M059J (cell line): ENCODE measurements at places on chromosomes 3 and 15. TPM values are rescaled to one million over a fixed set of nuclear protein-coding genes. Genes with fewer than 3 reads are reported as not detected.

DNA sequence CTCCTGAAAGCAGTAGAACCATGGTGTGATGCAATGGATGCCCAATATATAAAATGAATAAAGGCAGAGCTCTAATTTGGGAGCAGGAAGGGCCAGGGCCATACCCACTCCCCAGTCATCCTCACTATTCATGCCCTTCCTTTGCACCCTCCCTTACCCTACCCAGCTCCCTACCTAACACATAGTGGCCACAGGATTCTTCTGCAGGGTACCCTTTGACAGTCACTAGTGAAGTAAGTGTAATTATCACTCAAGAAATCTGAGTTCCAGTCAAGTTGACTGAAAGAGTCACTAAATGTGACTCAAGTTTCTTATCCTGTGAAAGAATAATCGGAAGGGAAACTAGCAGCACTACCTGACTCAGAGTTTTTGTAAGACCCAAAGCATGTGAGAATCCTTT, 69.2 kb downstream of the RASA2 start:
- peak; percentile 32 for DNase-seq

DNA sequence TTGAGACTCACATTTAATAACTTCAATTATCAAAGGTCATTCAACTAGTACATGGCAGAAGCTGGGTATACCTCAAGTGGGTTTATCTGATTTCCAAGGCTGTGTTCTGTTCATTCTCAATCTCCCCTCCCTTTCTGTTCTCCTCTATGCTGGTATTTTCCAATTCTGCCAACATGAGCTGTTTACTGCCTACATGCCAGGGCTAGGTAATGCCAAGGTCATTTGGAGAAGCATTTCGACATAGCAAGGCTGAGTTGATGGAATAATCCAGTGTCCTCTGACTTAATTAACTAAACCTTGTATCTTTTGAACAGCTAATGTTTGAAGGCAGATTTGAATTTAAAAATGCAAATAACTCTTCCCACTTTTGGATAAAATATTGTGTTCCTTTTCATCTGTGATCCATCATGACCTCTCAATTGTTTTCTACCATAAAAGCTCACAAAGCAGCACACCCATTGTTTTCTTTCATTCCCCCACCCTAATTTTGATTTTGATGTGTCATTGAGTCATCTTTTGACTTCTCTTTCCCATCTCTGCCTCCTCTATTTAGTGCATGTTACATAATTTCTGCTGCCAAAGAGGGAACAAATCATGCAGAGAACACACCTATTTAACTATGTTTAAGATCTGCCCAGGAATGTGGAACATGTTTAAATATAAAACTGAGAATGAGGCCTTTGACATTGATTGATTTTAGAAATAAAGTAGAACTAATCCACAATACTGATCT, 308.8 kb upstream of the NR2E3 start:
- DNase-seq = no peak

DNA sequence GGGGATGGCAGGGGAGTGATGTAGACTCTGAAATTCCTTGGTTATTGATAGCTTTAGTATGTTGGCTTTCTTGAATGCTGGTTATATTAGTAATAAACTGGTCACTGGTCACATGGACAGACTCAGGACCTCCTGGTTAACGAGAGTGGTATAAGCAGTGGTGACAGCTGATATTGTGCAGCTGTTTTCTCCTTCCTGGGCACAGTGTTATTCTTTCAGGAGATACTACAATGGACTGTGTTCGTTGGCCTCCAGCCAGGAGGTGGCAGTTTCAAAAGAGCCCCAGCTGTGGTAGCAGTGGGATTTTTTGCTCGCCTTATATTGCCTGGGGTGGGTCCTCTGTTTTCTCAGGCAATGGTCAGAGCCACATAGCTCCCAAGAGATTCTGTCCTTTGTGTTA, 181.6 kb upstream of the RBMS3 start:
- no peak for DNase-seq

DNA sequence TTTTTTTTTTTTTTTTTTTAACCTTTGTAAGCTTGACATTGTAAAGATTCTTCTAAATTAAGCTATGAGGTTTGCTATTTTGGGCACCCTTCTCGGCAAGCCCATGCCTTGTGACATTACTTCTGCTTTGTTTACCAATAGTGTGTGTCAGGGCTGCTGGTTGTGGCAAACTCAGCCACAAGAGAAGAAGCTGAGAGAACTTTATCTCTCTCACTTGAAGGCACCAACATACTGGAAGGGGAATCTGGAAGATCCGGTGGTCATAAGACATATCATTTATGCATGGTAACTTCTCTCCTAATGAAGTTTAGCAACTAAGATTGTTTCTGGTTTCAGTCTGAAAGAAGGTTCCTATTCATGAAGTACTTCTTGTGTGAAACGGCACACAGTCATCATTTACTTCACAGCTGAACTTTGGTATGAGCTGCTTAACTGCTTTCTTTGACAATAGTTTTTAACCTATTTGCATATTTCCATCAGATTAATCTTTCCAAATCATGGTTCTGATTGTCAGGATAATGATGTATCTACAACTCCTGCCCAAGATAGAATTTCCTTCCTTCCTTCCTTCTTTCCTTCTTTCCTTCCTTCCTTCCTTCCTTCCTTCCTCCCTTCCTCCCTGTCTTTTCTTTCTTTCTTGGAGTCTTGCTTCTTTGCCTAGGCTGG, 189.3 kb downstream of the NFKBIZ start:
- DNase-seq = no peak

- DNase-seq = peak; percentile 55
These were observed 26.2 kb downstream of the PSTPIP1 start for GRCh38 chr15:77021088-77021481.

- DNase-seq = no peak
These were observed 1049.1 kb downstream of the ROBO1 start for GRCh38 chr3:78718707-78719106.

- no peak for DNase-seq
These were observed 109.7 kb downstream of the LRRC49 start for GRCh38 chr15:71002316-71002715.

- DNase-seq = no peak
These were observed 79.8 kb upstream of the HRH1 start for GRCh38 chr3:11074451-11074850.

DNA sequence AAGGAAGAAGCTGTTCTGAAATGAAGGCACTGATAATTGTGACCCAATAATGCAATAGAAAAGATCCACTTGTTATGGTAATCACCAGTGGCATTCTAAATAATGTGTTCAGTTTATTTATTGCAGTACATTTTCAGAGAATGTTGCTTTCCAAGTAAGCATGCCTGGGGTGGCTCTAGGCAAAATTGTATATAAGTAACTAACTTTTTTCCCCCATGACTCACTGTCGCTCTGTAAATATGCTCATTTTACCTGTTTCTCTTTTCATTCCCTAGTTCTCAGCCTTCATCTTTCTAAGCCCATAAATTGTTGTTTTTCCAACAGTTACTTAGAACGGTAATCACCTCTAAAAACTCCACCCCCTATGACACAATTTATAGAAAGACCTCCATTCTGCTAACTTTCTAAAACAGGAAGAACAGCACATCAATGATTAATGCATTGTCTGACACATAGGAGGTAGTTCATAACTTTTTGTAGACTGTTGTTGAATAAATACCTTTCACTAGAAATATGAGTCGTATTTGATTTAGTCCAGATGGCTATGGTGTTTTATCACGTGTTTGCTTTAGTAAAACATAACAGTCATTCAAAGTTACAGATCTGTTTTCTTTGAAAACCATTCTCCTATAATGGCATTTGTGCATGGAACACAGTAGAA, 143.1 kb downstream of the LSAMP start:
- DNase-seq = peak; percentile 1

GRCh38 chr15:89319678-89320077, 14.9 kb downstream of the POLG start:
- no peak for DNase-seq

Gene GLT8D1
- 55.3 and 79.9 TPM in 2 replicates for total RNA-seq
